T follicular helper cell (primary cell): ENCODE measurements at places on chromosomes 1 and 21.

- DNase-seq = no peak
These were observed at the start of gene PTCH2 for GRCh38 chr1:44842862-44843655. TSS of gene PTCH2 (minus strand) at chr1:44843253. CDS start at chr1:44842932, 321 bp downstream.

DNA sequence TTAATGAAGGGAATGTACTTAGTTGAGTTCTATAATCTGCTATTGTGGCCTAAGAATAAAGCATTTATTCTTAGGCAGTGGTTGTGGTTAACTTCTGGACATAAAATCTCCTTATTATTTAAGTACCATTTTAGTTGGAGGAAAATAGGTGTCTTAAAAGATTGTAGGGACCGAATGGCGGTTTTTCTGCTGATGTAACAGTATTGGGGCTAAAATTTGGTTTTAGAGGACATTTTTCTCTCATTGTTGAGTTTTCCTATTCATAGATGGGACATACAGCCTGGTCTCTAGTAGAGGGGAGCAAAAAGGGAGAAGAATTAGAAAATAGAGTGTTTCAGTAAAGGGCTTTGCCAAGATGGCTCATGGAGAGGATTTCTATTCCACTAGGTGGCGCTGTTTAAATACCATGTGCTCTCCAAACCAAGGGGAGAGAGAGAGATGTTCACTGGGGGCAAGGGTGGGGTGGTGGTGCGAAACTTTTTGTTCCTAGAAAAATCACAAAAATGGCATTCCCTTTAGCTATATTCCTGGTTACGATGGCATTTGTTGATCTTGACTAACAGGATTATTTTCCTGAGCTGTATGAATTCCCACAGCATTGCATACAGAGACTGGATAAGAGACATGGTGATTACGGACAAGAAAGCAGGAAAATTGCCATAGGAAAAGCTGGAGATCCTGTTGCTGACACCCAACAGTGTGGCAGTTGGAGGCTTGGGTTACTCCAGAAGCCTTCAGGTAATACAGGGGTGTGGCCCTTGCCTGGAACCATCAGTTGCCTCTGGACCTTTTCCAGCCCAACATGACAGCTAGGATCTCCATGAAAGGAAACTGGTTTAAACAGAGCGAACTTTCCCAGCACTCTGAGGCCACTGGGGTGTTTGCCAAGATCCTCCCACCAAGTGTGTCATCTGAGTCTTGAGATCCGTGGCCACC lies 18.2 kb upstream of the FCGR2A start:
- DNase-seq = no peak

GRCh38 chr1:14653461-14653960 lies 55.0 kb downstream of the KAZN start:
- DNase-seq = no peak

- no peak for DNase-seq
These were observed 23.0 kb upstream of the CRP start for GRCh38 chr1:159737238-159737916.

DNA sequence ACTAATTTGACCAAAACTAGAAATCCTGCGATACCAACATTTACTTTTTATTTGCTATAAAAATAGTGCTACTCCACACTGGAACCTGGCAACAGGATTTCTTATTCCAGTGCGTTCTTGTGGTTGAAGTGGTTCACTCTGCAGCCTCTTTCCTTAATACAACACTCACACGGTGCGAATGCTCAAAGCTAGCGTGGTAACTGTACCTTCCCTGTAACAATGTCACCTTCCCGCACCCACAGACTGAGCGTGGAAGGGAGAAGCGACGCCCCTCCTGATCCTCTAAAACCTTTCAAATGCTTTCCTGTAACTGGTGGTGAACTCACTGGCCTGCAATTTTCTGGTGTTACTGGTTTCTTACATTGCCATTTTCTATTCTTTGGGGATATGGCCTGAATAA lies 132.2 kb downstream of the LRRC53 start:
- no peak for DNase-seq

DNA sequence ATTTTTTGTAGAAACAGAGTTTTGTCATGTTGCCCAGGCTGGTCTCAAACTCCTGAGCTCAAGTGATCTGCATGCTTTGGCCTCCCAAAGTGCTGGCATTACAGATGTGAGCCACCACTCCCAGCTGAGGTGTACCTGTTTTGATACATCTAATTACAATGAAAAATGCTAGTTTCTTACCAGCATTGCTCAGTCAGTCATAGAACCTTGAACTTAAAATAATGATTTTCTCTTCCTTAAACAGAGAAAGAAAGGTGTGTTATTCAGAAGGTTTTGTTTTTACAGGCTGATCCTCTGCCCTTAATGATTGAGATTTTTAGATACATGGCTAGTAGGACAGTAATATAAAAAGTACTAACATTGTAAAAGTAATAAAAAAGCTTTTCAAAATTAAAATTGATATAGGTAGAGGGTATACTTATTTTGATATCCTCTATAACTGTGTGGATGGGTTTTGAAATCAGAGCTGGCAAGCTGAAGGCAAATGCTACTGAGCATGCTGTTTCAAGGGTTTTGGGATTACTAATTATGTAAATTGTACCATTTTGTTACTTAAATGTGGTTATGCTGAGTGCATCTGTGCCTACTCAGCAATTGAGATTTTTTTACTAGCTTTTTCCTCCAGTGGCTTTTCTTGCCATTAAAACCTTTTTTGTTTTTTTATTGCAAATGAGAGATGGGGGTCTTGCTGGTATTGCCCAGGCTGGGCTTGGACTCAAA lies 16.1 kb downstream of the PRRC2C start:
- no peak for DNase-seq
